ENCODE measurements at places on chromosomes 6 and 20.

- no peak for DNase-seq
Observed at GRCh38 chr20:10790013-10790412, 116.2 kb upstream of the JAG1 start.

DNA sequence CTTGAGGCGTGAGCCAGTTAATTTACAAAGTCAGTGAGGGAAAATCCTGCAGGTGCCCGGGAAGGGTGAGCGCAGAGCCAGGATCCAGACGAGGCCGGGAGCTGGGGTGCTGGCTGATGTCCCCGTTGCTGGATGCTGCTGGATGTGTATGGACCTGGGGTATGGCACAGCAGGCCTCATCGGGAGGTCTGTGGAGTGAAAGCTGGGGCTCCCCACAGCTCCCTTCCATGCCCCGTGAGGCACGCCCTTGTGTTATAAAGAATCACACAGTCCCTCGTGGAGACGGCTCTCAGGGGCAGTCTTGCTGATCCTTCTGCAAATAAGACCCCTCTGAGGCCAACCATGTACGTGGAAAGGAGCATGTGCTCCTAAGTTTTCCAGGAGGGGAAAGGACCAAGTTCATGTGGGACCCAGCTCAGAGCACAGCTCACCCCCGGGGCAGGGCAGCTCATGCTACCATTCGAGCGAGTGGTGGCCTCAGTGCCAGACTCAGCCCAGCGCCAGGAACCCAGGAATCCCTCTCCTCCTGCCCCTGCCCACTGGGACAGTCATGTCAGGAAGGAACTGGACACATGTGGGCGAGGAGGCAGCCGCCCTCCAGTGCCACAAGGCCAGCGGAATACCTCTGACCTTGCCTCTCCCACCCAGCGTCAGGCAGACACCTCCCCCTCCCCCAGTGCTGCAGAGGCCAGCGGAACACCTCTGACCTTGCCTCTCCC lies 97.5 kb downstream of the CDH4 start:
- DNase-seq, result no peak

DNA sequence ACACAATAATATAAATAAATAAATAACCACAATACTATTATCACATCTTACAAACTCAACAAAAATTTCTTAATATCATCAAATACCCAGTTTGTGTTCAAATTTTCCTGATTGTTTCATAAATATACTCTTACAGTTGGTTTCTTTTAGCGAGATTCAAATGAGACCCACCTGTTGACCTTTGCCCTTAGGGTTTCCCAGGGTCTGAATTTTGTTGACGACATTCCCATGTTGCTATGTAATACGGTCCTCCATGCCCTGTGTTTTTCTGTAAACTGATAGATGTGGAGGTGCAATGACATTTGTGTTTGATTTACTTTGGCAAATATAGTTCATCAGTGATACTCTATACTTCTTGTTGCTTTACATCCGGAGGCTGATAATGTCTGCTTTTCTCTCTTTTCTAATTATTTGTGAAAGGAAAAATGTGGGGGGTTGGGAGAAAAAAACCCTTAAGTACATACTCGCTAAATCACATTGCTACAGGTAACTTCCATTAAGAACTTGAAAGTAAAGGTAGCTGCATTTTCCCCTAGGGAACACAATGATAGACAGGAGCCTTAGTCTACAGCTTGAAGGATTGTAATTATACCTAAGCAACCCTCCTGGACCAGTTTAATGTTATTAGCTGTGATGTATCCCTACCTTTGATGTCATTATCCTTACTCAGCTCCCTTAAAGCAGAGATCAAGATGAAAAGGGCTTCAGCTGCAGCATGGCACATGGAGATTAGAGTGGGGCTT lies 6.6 kb downstream of the MOG start:
- no peak for DNase-seq

DNA sequence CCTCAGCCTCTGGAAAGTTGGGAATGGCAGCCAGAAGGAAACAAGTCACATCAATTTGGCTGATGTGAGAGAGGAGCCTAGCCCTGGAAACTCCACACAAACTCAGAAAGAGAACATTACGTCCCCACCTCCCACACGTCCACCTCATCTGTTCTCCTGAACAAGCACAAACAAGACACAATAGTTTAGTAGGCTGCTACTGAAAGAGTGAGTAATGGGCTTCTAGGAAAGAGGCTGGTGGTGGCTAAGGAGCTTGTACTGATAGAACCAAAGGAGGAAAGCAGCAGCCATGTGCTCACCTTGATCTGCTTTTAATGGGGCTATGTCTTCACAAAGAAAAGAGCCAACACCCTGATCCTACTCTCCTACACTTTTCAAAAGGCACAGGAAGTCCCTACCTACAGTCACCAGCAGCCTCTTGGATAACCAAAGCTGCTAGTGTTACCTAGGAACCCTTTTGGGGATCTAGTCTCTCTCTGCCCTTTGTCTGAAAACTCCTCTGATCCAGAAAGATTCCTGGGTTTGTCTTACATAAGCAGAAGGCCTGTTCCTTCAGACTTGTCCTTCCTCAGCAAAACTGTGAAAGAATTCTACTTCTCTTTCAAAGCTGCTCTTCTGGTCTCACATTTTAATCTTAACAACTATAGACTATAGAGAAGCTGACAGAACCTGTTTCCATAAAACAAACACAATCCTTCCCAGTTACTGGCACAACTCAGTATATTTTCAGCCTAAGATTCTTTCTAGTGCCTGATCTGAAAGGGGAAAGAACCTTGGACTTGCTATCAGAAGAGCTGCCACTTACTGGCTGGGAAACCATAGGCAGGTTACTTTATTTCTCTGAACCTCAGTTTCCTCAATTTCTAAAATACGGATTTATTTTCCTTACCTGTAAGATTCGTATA lies 3.1 kb downstream of the PLAGL2 start:
- DNase-seq, result peak; percentile 36

DNA sequence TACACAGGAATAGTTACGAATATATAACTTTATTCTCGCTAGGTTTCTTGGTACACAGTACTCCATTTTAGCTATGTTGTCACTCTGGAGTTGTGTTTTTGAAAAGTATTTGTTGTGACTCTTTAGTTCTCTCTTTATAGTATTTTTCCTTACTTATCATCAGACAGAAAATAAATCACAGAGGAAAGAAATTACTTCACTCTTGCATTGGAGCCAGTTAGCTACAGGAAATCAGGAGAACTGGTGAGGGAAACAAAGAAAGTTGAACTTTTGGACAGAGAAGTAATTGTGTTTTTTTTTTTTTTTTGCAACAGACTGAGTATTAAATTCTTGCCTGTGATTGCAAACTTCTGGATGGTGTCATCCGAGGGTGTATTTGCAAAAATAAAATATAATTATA lies 33.9 kb downstream of the DSE start:
- DNase-seq, result no peak

All from choroid plexus epithelial cell (primary cell).